Fibroblast of skin of abdomen (primary cell): ENCODE measurements at places on chromosomes 5 and 9.

- peak; percentile 42 for DNase-seq
These were observed 35.6 kb downstream of the NIM1K start for GRCh38 chr5:43227655-43228054.

DNA sequence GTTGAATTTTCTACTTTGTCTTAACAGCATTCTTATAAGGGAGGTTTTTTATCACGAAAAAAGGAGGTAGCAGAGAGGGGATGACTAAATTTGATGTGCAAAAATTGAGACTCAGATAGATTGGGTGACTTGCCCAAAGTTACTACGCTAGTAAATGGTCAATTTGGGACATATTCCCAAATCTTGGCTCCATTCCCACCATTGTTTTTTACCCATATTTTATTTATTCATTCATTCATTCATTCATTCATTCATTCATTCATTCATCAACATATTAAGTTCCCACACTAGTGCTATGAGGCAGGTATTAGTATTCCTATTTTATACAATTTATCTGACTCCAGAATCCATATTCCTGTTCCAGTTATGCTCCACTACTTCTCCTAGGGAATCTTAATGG lies 85.6 kb downstream of the HACD4 start:
- DNase-seq: no peak

- peak; percentile 35 for DNase-seq
These were observed at the start of gene FRMPD1 for GRCh38 chr9:37650873-37651768. Gene FRMPD1, plus strand, starts transcription at chr9:37650954. Its CDS starts 41,688 bp downstream, at chr9:37692642.

DNA sequence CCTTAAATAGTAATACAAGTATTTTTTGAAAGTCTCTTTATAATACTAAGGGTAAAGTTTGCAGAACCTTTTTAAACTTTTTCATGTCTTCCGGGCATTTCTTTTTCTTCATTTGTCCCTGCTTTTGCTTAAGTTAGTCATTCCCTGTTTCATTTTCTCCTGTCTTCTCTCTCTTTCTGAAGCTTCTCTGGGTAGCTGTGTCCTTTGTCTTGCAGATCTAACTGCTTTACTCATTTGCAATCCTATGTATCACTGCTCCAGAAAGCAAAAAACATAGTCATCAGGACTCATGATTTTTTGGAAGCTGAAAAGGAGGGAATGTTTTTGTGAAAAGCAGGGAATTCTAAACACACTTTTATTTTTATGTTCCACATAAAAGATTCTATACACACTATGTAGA lies 301.7 kb downstream of the MRPS30 start:
- DNase-seq: no peak

- no peak for DNase-seq
These were observed 364.2 kb upstream of the PDE4D start for GRCh38 chr5:60257596-60258271.

GRCh38 chr5:148796936-148797335 lies 29.5 kb upstream of the ADRB2 start:
- no peak for DNase-seq

DNA sequence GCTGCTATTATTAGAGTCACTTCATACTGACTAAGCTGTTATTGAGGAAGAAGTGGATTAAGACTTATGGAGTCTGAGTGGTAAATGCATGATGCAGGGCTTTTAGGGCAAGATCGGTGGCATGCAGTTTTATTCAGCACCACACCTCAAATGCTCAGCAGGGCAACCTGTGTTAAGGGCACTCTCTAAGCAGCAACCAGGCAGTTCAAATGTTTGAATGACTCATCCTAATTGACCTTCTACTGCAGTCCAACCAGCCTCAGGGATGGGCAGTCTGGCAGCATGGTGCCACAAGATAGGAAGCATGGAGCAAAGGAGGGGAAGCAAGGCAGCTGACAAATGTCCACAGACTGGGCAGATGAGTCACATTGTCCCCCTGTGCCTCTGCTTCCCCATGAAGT lies 80.2 kb upstream of the MIER3 start:
- no peak for DNase-seq

DNA sequence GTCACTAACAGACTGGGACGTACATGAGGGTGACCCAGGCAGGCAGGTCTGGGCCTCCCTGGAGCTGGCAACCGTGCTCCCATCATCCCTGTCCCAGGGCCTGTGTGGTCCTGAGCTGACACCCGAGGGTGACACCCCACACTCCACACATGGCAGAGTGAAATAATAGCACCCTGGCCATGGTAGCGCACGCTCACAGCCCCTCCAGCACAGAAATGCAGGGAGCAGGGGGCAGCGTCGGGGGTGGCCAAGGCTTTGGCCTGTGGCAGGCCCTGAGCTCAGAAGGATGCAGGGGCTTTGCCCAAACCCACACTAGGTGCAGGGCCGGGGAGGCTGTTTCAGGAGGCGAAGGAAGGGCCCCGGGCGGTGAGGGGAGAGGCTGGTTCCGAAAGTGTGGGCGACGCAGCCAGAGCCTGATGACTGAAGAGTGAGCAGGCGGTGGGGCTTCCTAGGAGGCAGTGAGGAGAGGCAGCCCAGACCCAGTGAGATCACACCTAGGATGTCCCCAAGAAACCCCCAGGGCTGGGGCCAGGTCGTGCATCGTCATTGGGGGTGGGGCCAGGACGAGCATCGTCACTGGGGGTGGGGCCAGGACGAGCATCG lies 12.9 kb downstream of the OR2V2 start:
- DNase-seq: peak; percentile 56

GRCh38 chr5:68818057-68818695 lies 275.6 kb upstream of the SLC30A5 start:
- no peak for DNase-seq

- DNase-seq: no peak
These were observed 73.7 kb downstream of the ARHGEF37 start for GRCh38 chr5:149654883-149655505.

DNA sequence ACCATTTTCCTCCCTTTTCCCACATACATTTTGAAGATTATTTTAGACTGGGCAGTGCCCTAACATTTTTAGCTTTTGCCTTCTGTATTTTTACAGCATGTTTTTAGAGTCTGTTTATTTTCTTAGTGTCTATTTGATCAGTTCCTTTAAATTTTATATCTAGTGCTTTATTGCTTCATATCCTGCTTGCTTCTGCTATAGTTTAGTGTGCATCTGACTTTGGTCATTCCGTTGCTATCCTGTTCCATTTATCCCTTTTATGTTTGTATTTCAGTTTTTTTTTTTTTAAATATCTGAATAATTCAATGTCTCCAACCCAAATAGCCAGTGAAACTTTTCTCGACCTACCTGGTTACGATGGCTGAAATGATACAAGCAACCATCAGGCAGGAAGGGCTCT lies 203.8 kb downstream of the ARHGAP26 start:
- DNase-seq: no peak

- no peak for DNase-seq
These were observed 23.8 kb downstream of the GDA start for GRCh38 chr9:72173080-72173479.

DNA sequence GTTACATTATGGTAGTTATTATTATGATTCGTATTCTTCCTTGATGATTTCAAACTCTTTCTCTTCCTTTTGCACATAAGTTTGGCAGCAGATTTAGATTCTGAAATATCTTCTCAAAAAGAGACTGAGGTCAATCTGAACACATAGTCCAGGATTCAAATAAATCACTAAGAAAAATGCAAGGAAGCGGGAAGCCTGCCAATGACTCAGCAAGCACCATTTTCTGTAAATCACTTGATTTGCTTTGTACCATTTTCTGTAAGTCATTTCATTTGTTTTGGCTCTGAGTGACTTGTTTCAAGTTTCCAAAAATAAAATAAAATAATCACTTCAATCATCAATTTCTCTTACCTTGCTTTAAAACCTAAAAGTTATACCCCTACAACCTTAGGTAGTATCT lies 24.6 kb upstream of the GLIS3 start:
- DNase-seq: peak; percentile 94

DNA sequence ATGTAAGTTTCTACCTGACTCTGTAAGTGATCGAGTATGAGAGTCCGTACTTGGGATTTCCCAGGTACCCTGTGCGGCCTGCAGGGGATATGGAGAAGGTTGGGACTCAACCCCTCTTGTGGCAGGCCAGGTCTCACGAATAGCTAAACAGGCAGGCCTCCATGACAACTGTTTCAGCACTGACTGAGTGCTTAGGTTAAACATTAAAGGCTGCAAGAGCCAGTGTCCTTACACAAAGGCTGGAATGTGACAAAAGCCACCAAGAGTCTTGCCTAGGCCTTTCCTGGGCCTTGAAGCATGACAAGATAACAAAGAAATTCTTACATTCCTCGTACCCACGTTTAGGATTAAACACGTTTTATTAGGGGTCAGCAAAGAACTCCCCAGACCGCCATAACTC lies 58.6 kb downstream of the THBS4 start:
- DNase-seq: no peak

- no peak for DNase-seq
These were observed 132.7 kb upstream of the LPCAT1 start for GRCh38 chr5:1656271-1656975.

DNA sequence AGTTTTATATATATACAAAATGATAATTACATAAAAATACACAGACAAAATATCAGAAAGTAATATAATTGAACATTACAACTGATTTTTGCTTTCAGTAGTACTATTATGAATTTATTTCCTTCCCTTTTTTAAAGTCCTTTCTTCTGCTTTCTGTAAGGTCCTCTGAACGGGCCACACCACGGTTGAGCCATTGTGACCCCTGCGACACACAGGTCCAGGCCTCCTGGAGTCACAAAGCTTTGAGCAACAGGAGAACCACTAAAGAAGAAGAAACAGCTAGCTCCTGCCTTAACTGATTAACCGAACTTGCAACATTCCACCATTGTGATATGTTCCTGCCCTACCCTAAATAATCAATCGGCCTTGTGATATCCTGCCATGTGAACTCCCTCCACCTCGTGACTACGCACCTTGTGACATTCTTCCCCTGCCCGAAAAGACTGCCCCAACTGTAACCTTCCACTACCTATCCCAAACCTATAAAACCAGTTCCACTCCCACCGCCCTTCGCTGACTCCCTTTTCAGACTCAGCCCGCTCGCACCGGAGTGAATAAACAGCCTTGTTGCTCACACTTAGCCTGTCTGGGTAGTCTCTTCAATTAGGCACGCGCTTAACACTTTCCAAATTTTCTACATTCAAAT lies 375.0 kb upstream of the RFX3 start:
- DNase-seq: no peak

GRCh38 chr5:140056880-140057279 lies 13.8 kb upstream of the NRG2 start:
- DNase-seq: no peak

DNA sequence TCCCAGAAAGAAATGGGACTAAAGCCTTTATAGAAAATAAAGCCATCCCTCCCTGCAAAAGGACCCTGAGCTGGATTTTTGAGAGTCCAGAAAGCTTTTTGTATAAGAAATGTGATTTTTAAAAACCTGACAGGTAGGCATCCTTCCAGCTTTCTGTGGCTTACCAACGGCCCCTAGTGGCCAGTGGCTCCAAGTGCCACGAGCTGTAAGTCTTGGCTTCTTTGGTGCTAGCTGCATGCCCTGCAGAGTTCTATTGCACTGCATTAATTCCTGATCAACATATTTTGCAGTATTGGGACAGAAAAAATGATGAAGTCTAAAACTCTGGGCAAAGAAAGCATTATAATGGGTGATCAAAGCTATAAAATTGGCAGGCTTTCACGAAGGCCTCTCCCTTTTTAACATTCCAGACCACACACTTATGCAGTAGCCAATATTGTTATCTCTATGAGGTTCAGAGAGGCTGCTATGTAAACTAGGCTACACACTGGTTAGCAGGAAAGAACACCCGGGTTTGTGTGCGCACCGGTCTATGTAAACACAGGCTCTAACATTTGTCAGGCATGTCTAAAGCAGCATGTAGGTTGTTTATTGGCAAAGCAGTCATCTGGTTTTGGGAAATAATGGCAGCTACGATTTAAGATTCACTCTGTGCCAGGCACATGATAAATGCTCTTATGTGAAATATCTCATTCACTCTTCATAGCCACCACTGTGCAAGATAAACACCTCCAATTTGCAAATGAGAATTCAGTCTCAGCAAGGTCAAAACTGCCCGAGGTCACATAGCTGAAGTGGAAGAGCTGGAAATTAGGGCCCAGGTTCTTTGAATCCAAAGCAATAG lies 55.2 kb downstream of the NMUR2 start:
- DNase-seq: no peak

- no peak for DNase-seq
These were observed 34.0 kb downstream of the ADAM19 start for GRCh38 chr5:157541447-157542118.

DNA sequence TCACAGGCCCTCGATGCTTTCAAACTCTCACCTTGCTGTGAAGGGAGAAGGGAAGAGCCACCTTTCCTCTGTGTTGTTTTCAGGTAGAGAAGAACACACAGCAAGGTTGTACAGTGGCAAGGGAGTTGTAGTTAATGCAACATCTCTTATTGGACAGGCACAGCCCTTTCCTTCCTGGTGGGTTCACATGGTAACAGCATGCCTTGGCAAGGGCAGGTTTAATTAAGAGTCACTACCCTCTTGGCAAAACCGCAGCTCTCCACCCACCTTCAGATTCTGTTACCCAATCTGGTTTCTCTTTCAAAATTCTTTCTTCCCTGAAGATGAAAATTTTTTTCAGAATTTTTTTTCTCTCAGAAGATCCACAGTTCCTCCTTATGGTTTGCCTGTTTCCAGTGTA lies 253.1 kb downstream of the TLR4 start:
- DNase-seq: no peak

DNA sequence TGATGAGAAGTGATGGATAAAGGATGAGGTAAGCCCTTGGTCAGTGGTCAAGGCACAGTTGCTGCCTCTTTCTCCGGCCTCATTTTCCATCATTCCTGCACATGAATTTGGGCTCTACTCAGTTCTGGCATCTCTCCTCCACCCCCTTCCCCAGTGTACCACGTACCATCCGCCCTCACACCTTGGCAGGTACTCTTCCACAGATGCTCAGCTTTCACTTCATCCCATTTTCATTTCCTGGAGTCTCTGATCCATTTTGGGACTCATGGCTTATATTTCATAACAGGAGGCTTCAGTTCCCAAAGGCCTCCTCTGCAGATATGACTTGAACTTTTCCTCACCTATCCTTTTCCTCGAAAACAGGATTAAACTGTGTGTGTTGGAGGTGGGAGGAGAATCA lies 326.7 kb downstream of the ASTN2 start:
- DNase-seq: no peak

DNA sequence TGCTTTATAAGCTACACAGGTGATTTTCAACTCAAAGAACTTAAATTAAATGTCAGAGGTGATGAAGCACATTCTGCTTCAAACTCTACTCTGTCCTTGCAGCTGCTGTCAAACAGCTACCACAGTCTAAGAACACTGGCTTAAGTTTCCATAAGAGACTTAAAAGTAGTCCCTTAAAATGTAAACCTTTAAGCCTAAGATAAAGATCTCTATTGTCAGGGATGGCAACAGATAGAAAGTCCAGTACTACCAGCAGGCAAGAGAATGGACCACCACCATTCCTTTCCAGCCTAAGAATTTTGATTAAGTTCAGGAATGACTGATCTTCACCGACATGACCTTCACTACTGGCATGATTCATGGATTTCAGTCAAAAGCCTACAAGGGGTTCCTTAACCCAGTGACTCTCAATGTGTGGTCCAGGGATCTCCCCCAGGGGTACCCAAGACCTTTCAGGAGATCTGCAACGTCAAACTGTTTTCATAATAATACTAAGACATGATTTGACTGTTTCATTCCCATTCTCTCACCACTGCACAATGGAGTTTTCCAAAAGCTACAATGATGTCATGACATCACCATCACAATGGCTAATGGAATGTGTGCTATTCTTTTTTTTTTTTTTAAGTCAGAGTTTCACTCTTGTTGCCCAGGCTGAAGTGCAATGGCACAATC lies 41.1 kb upstream of the PLPP6 start:
- peak; percentile 11 for DNase-seq

- no peak for DNase-seq
These were observed 37.4 kb downstream of the CPEB4 start for GRCh38 chr5:173925449-173926071.
